ENCODE measurements at places on chromosomes 3 and 15. TPM values are rescaled to one million over a fixed set of nuclear protein-coding genes. Genes with fewer than 3 reads are reported as not detected.

- peak; percentile 75 for DNase-seq
Measured at GRCh38 chr3:48268936-48269561, 28.1 kb downstream of the ZNF589 start.

DNA sequence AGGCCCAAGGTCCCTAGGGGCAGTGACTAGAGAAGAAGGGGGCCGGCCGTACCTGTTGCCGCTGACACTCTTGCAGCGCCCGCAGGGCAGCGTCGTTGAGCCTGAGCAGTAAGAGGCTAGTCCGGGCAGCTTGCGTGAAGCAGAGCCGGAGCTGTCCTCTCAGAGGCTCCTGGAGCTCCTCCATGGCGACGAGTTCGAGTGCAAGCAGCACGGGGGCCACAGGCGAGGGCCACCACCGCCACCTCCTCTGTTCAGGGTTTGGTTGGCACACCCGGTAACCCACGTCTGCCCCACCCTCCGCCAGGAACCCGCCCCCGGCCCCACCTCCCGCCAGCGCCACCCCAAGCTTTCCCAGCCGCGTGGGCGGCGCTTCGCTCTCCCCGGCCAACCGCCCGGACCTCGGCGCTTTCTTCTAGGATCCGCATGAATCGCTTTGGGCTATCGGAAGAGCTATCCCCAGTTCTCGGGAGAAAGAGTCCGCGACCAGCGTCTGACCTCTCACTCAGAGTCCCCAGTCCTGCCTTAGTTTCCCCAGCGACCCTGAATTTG is at the start of gene ELL3:
Gene ELL3, minus strand, starts transcription at position 249 of the 549 bp plus-strand sequence. Its CDS starts 65 bp downstream, at position 184.
- peak; percentile 73 for DNase-seq

DNA sequence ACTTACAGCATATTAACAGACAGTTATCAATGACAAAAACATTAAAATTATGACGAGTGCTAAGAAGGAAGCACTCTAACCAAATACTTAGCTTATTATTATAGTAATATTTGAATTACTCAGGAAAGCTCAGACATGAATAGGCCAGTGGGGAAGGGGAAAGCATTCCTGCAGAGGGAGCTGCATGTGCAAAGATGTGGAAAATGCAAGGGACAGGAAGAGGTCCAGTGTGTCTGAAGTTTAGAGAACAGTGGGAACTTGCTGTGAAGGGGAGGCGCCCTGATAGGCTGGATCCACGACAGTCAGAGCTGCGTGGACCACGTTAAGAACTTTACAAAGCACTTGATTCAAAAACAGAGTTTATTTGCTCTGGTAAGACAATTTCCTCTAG is 1.2 kb upstream of the SPICE1 start:
- peak; percentile 31 for DNase-seq

GRCh38 chr3:178588628-178589027 is 52.4 kb downstream of the KCNMB2 start:
- no peak for DNase-seq

DNA sequence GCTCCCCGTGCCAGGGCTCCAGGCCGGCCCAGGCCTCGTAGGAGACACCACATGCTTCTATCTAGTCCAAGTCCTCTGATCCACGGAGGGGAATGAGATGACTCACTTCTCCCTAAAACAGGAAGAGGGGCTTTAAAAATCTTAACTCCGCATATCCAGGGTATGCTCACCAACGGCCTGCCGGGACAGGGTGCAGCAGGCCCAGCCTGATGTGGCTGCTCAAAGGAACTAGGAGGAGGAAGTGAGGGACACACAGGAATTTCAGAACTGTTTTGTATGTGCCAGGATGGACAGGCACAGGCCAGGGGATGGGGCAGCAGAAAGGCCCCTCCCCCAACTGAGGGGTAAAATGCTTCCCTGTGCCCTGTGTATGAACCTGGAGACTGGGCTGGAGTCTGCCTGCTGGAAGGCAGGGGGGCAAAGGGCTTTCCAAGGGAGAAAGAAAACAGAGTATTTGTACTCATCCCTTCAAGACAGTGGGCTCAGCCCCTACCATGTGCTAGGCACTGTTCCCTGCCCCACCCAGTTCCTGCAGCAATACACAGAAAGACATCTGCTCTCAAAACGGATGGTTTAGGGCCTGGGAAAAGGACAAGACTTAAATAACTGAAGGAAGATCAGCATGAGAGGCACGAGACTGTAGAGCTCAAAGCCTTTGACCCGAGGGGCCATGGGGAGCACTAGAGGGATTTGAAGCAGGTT is 22.1 kb downstream of the CHDH start:
- DNase-seq = no peak

DNA sequence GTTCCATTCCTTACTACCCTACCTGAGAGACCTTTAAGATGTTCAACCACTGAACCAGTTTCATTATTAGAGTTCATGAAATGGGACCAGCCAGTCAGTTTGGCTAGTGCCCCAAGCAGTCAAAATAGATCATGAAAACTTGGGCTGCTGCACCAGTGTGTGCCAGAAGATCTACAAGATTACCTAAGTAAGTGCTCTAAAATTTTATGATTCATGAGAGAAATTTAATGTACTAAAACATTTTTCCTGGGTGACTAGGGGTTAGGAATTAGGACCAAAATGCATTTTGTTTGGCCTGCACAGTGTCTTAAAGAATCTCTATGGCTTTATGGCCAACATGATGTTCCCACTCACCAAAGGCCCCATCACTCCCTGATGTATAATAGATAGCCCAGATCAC is 214.7 kb downstream of the ATP8B4 start:
- no peak for DNase-seq

GRCh38 chr3:125154800-125155269 is 57.7 kb downstream of the SLC12A8 start:
- DNase-seq = no peak

DNA sequence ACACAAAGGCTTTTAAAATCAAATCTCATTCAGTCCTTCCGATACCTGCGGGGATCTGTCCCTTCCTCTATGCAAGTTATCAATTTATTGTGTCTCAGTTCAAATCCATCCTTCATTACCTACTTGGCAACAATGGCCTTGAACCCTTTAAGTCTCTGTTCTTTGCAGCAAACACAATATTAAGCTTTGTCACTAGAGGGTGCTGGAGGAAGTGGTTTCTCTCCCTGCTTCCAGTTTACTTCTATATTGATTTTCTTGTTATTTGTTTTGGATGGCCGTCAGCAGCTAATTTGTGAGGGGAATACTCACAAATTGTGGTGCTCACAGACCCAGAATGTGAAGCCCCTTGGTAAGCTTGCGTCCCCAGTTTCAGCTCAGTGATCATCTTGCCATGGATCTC is 278.3 kb downstream of the FGF12 start:
- peak; percentile 7 for DNase-seq

DNA sequence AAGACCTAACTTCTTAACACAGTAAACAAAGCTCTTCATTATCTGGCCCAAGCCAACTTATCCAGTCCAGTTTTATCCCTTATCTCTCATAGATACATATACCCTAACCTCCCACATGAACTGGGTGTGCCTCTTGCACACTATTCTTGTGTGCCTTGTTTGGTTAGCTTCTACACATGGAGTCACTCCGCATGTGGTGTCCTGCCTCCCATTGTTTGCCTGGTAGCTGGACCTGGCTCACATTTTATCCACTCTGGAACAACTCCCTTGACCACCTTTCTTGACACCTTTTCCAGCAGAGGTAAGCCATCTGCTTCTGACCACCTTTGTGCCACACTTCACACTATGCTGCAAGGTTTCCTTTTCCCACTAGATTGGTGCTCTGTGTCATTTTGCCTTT is 15.2 kb downstream of the TIPARP start:
- DNase-seq = no peak

- DNase-seq = no peak
Measured at GRCh38 chr3:138066383-138066782, 49.0 kb downstream of the DZIP1L start.

GRCh38 chr15:101497484-101498034 is 8.1 kb upstream of the PCSK6 start:
- DNase-seq = no peak

DNA sequence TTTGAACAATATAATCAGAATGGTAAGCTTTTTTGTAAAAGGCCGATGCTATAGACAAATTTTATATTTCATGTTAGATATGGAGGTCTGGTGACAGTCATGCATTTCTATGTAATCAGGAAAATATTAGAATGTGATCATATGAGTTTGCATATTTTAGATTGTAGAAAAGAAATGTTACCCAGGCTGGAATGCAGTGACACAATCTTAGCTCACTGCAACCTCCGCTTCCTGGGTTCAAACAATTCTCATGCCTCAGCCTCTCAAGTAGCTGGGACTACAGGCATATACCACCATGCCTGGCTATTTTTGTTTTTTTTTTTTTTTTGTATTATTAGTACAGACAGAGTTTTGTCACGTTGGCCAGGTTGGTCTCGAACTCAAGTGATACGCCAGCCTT is 152.0 kb downstream of the LMLN start:
- DNase-seq = no peak

GRCh38 chr3:197407526-197407925 is 109.1 kb upstream of the DLG1 start:
- no peak for DNase-seq

DNA sequence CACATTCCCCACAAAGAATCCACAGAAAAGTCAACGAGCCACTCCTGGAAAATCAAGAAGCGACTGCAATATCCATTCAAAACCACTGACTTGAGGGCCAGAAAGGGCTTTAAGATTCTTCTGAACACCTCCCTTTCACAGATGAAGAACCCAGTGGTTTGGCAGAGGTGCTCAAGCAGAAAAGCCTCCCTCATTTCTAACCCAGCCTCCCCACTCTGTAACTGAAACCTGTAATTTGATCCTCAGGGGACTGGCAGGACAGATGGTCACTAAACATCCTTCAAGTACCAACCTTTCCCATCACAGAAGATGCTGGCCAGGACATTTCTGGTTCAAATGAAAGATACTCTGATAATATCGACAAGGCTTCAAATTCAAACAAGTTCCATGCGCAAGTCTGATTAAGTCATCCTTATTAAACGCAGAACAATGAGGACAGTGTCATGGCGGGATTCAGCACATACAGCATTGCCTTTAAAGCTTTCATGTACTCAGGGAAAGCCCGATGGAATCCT is 5.5 kb downstream of the SEMA5B start:
- no peak for DNase-seq

GRCh38 chr3:117801912-117802239 is 1092.3 kb downstream of the TUSC7 start:
- no peak for DNase-seq

GRCh38 chr3:9088441-9089353 is 125.4 kb upstream of the RAD18 start:
- peak; percentile 73 for DNase-seq

- DNase-seq = no peak
Measured at GRCh38 chr3:160200353-160200752, 24.9 kb upstream of the C3orf80 start.

DNA sequence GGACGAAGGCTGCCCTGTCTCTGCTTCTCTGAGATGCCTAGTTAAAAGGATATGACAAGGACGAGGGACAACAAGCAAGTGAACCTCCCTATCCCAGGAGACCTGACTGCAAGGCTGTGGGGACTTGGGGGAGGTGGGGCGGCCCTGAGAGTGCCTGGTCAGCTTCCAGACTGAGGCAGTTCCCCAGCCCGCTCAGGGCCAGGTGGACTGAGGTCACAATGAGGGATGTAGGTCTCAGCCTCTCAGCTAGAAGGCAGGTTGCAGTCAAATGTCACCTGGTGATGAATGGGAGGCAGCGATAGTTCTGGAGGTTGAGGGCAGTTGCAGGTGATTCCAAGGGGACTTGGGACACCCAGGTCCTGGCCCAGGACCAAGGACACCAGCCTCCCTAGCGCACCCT is 30.6 kb downstream of the TKT start:
- no peak for DNase-seq

GRCh38 chr3:38528457-38528856 is 32.3 kb downstream of the EXOG start:
- no peak for DNase-seq

DNA sequence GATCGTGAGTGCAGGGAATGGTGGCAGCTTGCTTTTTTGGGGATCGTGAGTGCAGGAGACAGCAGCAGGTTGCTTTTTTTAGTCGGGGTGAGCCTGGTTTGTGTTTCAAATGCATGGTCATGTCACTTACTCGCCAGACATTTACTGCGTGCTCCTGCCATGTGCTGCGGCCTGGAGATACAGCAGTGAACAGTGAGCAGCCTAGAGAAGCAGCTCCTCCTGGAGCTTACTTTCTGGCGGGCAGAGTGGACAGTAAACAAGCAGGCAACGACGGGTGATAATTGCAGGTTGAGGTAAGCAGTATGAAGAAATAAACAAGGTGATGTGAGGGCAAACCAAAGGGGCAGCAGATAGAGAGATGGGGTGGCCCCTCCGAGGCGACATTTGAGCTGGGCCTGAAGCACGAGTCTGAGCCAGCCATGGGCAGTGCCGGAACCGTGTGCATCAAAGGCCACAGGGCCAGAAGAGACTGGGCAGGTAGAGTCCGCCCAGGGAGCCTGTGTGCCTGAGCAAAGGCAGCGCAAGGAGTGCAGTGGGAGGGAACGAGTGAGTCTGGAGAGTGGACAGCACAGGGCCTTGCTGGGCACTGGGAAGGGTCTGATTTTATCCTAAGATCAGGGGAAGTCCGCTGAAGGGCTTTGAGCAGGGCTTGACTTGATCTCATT is 57.3 kb upstream of the RASA2 start:
- no peak for DNase-seq

DNA sequence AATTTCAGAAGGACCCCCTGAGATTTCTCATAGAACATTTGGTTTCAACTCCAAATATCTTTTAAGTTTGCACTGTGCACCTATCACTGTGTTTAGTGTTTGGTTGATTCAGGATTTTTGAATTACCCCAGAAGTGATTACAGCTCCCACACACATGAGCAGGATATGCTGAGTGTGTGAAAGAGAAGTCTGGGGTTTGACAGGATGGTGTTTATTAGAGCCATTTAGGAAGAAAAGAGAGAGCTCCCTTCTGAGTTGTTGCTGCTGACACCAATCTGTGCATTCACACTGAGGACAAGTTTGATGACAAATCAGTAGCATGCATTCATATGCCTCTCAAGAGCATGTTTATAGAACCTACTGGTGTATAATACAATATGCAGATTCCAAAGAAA is 118.1 kb downstream of the RPL22L1 start:
- DNase-seq = peak; percentile 50

- DNase-seq = peak; percentile 17
Measured at GRCh38 chr15:34984889-34985630, 3.0 kb downstream of the ZNF770 start.

Gene GTF2A2
- total RNA-seq = 19.0 TPM

Gene XCR1
- under 0.01 TPM for total RNA-seq

Gene HYAL2
- 55.0 TPM for total RNA-seq

Gene VIPR1
- total RNA-seq = 4.2 TPM

Gene C3orf22
- not detected for total RNA-seq

Gene STRC
- 0.38 TPM for total RNA-seq

Gene MAPKBP1
- 12.9 TPM for total RNA-seq

Gene LRTM1
- total RNA-seq = not detected

Gene NR1I2
- total RNA-seq = not detected

Gene SRGAP3
- total RNA-seq = 16.5 TPM

Gene SLC22A14
- 0.64 TPM for total RNA-seq

Gene CHRNA7
- under 0.01 TPM for total RNA-seq

Gene FSIP1
- total RNA-seq = 28.8 TPM

Gene SQOR
- 310 TPM for total RNA-seq
